ENCODE measurements at places on chromosomes 7 and 10.

DNA sequence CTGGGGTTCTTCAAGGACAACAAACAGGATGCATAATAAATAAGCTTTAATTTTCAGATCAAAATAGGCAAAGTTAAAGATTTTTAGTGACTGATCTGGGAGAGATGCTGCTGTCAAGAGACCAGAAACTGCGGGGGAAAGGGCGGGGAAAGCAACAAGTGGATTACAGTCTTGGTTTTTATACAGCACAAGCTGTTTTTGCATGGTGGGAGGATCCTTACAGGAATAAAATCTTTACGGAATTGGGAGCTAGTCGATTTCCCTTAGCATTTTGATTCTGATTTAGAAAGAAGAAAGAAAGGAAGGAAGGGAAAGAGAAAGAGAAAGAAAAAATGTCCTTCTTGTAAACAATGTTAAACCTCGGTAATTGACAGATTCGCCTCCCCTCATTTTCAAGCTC lies 242.3 kb upstream of the SP8 start:
- DNase-seq = no peak

GRCh38 chr7:130384841-130385599 lies 4.7 kb downstream of the CPA1 start:
- DNase-seq = no peak

DNA sequence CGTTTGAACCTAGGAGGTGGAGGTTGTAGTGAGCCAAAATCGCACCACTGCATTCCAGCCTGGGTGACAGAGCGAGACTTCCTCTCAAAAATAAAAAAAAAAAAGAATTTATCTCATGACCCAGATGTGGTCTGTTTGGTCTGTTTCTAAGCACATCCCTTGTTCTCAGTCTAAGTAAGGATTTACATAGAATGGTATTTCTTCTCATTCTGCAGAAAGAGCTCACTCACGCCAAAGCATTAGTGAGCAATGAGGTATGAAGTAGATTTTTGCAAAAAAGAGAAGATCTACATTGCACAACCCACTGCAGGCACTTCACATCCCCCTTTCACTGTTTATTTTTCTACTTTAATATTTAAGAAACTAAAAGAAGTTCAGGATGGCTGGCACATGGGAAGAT lies 76.5 kb upstream of the FGL2 start:
- no peak for DNase-seq

DNA sequence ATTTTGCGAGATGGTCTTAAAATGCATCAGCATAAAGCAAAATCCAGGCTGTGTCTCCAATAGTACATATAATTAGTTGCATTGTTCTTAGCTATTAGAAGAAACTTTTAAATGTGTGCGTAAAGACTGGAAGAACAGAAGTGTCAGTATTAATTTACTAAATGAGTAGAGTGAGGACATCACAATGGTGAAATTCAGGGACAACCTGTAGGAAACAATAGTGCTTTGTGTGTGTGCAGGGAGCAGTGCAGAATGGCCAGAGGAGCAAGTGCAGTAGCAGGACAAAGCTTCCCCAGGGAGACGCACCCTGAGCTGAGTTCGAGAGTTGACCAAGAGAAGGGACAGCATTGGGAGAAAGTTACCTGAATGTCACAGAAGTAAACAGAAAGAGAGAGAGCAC lies 13.7 kb downstream of the ITGB8 start:
- no peak for DNase-seq

GRCh38 chr10:124227055-124227975 lies 133.9 kb upstream of the CHST15 start:
- no peak for DNase-seq

- no peak for DNase-seq
Observed at GRCh38 chr7:50155755-50156154, 62.7 kb upstream of the ZPBP start.

GRCh38 chr7:131533151-131533559 lies 23.3 kb downstream of the PODXL start:
- DNase-seq = no peak

- DNase-seq = no peak
Observed at GRCh38 chr7:97466999-97467740, 264.7 kb upstream of the TAC1 start.

GRCh38 chr10:90871766-90872647 lies at the start of gene RPP30:
RPP30 (plus strand) TSS chr10:90871974; CDS start chr10:90871987, 13 bp downstream.
- peak; percentile 72 for DNase-seq

DNA sequence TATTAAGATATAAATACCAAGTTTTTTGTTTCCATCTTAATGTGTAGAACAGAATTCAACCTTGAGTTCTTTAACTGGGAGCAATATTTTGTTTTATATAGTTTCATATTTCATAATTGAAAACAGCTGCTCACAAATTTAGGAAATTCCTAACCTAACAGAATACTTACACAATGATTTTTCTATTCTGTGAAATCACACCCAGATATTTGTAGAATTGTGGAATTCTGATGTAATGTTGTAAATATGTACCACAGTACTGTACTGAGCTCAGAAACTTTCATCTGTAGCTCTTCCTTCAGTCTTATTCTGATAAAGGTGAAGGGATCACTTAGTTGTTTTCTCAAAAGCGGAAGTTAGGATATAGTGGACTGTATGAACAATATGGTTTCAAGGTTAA lies 143.4 kb upstream of the GLI3 start:
- peak; percentile 19 for DNase-seq

DNA sequence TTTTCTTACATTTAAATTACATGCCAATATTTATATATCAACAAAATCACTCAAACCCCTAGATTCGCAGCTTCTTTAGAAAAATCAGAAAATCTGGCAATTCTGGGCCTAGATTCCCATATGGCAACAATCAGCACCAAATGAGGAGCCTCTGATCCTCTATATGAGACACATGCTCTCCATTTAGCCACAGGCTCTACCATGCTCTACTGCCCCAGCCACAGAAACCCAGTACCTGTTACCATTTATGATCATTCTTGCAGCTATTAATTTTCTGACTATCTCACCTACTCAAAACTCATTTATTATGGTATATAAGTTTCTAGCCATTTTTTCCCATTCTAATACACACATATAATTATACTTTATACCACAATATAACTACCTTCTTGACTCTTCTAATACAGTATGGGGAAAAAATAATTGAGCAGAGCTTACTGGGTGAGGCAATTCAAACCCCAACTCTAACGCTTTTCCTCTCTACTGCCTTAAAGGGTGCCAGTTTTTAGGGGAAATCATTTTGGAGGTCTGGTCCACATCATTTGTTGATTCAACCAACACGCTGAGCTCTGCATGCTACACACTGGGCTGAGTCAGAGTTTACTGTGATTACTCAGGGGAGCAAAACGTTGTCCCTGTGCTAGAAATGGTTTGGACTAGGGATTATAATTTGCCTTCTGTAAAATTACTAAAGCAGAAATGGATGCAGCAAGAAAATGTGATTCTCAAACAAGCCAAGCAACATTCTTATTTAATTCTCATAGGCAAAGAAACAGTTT lies 11.6 kb downstream of the PDLIM1 start:
- peak; percentile 84 for DNase-seq

GRCh38 chr10:63698787-63699150 lies 177.6 kb downstream of the REEP3 start:
- DNase-seq = peak; percentile 70

DNA sequence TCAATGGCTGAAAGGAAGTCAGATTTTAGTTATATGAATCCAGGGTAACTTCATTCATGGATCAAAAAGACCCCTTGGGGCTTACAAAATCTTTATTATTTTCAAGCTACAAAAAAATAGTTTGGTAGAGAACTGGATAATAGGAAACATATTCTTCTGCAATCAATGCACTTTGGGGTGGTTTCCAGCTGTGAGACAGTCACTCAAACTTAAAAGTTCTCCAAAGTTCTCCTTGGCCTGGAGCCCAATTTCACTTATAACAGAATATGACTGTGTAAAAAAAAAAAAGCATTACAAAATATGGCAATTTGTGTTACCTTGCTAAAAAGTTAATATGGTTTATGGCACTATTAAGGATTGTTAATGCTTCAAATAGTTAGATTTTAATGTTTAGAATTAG lies 255.5 kb downstream of the AGMO start:
- DNase-seq = peak; percentile 11

- no peak for DNase-seq
Observed at GRCh38 chr10:71798308-71798624, 24.9 kb upstream of the VSIR start.

GRCh38 chr10:3339121-3339520 lies 166.5 kb upstream of the PITRM1 start:
- no peak for DNase-seq

DNA sequence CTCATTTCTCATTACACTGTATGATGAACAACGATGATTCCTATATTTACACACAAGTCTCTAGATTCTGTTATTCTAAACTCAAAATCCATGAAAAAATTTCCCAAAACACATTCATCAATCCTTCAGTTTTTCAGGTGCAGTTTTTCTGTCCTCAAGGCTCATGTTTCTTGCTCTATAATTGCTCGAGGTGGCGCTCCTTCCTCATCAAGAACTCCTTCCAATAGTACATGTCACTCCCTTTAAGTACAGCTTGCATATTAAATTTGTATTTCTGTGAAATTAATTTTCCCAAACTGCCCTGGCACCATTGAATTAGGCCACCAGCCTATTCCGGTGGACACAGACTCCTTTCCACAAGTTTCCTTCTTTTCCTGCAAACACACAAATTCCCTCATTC lies 188.7 kb upstream of the MINDY3 start:
- DNase-seq = no peak

GRCh38 chr10:102633287-102633686 lies 11.0 kb upstream of the TRIM8 start:
- DNase-seq = peak; percentile 63

DNA sequence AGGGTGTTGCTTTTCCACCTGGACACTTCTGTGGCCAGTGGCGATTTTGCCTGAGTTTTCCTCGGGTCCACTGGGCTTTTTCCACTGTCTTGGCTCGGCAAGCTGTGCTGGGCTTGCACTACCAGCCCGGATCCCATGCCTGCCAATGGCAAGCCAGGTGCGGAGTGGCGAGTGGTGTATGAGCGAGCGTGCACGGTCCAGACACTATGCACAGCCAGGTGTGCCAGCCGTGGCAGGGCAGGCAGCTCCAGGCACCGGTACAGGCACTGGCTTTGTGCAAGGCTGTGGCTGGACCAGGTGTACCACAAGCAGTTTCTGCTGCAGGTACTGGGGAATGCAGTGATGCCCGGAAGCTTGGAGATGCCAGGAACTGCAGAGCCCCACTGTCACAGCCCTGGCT lies 22.1 kb downstream of the INPP5F start:
- DNase-seq = no peak

DNA sequence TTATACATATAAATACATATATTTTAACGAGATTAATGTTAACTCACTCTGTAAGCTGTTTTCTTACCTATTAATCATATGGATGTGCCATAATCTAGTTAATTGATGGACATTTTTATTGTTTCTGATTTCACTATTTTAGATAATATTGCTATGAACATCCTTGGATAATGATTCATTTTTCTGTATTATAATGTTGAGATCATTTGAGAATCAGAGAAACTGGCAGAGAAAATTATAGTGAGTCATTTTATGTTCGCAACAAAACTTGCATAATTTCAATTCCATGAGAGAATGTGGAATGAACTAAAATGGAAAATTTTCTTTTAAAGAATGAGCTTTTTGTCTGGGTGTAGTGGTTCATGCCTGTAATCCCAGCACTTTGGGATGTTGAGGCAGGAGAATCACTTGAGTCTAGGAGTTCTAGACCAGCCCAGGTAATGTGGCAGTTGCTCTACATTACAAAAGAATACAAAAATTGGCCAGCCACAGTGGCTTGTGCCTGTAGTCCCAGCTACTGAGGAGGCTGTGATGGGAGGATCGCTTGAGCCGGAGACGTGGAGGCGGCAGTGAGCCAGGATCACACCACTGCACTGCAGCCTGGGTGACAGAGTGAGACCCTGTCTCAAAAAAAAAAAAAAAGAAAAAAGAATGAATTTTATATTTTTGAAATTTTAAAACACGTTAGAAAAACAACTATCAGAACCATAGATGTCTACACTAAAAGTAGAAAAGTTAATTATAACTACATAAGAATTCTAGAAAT lies 40.5 kb downstream of the PAPSS2 start:
- DNase-seq = peak; percentile 71

DNA sequence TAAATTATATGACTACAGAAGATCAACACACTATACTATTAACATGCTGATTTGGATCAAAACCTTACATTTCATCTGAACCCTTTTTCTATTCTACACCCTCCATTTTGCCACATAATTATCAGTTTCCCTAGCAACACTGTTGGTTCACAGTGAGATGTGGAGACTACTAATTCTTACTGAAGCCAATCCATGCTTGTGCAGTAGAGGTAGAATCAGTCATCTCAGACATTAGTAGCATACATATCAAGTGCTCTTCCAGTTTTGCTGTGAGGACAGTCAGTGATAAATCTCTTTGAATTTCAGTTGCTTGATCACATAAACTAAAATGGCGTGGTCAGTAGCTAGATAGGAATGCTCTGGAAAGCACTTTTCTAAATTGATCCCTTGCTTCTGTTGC lies 70.3 kb downstream of the PON1 start:
- no peak for DNase-seq

DNA sequence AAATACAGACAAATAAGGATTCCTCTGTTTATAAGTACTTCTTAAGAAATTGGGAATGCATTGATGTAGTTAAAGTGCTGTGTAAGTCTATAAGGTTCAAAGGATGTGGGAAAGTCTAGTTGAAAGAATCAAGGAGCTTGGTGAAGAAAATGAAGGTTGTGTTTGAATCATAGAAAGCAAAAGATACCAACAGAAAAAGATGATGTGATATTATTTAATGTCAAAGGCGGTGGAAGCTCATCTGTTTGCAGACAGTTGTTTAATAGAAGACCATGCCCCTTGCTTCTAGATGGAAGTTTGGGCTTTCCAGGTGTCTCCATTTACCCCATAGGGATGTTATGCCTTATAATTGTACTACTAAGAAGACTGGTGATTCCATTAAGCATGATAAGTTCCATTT lies 150.3 kb downstream of the CCSER2 start:
- no peak for DNase-seq

Measured in fibroblast of mammary gland (primary cell).